Activated T-cell treated with anti-CD3 and anti-CD28 coated beads for 1 hour (primary cell): ENCODE measurements at places on chromosomes 4 and X.

DNA sequence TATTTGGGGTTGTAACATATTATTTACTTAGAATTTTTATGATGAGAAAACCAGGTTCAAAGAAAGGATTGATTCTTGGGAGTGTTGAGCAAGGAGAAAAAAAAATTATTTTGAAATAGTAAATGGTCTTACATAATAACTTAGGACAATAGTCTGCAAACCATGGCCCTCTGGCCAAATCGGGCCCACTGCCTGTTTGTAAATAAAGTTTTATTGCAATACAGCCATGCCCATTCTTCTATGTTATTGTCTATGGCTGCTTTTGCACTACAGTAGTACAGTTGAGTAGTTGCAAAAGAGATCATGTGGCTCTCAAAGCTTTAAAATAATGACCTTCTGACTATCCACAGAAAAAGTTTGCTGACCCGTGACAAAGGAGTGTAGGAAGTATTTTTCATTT, 63.2 kb upstream of the MCUB start:
- no peak for DNase-seq

GRCh38 chr4:2806390-2807355, 13.8 kb downstream of the SH3BP2 start:
- DNase-seq: no peak

DNA sequence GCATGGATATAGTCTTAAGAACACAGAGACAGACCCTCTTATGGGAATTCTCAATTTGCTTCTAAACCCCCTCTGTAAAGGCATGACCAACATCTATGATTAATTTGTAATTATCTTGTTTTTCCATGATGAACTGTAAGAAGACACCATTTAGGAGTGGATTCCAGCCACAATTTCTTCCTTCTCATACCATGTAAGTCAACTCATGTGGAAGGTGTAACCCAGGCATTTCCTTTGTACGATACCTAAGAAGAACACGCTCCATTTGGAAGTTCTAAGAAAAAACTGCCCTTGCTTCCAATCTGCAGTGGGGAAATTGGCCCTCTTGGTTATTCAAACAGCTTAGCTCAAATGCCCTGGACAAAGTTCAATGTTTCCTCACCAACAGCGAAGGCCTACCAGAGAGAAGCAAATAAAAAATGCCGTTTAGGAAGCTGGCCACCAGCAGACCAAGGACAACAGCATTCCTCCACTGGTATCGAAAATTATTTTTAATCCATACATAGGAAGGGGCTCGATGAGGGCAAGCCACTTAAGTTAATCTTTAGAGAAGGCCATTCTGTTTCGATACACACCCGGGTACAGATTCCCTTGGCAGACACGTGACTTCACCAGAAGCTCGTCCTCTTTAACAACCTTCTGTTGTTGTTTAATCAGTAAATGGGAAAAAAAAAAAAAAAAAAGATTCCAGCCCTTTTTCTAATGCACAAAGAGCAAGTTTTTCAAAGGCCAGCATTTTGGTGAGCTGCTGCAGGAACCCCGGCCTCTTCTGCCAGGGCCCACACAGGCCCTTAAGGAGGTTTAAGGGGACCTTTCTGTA, 2.6 kb downstream of the DHRSX start:
- DNase-seq: no peak

- DNase-seq: no peak
Observed at GRCh38 chr4:142563682-142564291, 282.3 kb downstream of the INPP4B start.

GRCh38 chr4:137735561-137736104, 203.3 kb upstream of the PCDH18 start:
- no peak for DNase-seq

DNA sequence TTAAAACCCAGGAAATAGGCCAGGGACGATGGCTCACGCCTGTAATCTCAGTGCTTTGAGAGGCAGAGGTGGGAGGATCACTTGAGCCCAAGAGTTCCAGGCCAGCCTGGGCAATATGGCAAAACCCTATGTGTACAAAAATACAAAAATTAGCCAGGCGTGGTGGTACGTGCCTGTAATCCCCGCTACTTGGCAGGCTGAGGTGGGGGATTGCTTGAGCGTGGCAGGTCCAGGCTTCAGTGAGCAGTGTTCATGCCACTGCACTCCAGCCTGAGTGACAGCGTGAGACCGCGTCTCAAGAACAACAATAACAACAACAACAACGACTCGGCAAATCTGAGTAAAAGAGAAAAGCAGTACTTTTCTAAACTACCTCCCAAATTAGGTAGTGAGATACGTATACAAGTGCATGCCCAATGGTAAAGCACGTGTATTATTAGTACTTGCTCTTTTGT, 13.0 kb upstream of the NDUFC1 start:
- DNase-seq: no peak

DNA sequence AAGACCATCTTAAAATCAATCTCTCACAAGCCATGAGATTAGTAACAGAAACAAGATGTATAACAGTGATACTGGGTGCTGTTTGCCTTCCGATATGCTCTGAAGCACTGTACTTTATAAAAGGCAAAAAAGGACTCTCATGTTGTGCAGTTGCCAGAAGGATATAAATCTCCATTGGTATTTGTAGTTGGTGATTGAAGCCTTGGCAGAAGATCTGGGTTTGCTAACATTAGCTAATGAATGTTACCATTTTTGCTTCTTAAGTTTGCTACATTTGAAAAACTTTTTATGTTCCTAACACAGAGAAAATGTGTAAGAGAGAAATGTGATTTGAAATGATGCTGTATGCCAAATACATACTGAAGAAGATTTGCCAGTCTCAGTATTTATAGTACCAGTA, 44.4 kb downstream of the RAP1GDS1 start:
- no peak for DNase-seq

- no peak for DNase-seq
Observed at GRCh38 chr4:83356899-83357661, 22.4 kb upstream of the HPSE start.

GRCh38 chr4:69642961-69643360, 3.5 kb upstream of the UGT2A2 start:
- DNase-seq: no peak

GRCh38 chr4:80694171-80694570, 336.3 kb upstream of the BMP3 start:
- no peak for DNase-seq

DNA sequence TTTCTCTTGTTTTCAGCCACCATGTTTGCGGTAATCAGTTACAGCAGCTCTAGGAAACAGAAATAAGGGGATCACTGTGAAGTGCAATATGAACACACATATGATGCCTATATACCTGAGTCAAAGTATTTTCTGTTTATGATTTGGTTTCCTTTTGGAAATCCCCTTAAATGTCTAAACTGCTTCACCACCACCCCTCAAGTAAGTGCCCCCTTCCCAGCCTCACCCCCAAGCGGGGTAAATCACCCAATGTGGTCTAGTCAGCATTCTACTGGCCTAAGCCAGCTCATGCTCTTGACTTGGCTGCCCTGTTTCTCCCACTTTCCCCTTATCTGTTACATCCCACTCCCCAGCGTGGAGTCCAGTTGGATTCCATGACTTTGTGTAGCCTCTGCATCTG, 176.5 kb downstream of the QDPR start:
- no peak for DNase-seq

GRCh38 chr4:10694151-10694827, 9.7 kb upstream of the CLNK start:
- no peak for DNase-seq

DNA sequence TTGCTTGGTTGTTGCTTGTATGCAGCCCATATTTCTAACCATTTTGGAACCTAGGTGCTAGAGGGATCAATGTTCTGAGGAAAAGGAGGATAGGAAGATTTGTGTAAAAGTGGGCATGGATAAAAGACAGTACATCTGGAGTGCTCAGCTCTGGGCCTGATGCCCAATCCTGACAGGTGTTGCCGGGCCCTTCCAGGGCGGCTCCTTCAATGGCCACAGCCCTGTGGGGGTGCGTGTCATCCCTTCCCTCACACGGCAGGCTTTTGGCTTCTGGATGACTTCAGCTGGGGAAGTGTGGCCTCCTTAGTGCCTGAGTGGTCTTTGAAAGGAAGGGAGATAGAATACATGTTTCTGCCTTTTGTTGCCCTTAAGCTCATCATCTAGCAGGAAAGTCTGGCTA, 47.2 kb downstream of the NELFA start:
- DNase-seq: no peak

DNA sequence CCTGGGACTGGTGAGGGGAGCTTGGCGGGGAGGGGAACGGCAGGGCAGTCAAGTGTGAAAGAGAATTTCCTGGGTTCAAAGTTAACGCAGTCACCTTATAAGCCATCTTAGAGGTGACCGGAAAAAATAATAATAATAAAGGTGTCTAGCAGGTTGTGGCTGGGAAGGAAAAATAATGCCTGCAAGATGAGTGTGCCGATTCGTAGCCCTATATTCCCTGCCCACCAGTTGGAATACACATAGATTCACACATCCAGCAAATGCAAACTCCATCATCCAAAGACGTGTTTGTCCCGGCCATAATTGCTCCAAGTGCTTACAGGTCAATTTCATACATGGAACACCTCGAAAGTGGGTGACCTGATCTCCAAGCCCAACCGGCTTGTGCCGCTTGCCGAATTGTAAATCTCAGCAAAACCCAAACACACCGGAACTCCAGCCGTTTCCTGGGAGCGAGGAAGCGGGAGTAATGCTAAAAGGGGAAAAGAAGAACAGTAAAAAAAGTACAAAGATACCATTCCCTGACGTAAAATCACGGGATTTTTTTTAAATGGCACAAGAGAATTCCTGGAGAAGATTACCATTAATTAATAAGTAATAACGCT, 1.3 kb upstream of the FAT1 start:
- no peak for DNase-seq

DNA sequence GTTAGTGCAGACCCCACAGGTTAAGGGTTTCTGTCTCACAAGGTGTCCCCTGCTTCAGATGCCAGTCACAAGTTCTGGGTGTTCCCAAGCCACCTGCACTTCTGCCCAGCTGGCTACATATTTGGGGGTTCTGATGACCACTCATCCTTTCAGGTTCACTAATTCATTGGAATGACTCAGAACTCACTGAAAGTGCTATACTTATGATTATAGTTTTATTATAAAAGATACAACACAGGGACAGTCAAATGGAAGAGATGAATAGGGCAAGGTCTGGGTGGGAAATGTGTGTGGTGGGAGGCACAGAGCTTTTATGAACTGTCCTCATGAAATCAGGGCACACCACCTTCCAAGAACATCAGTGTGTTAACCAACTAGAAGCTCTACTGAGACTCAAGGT, 97.7 kb upstream of the CASK start:
- DNase-seq: no peak

- DNase-seq: no peak
Observed at GRCh38 chrX:38103857-38104812, 97.8 kb downstream of the SYTL5 start.

- no peak for DNase-seq
Observed at GRCh38 chrX:44072631-44073030, 99.4 kb upstream of the NDP start.

GRCh38 chr4:185379326-185380295, 16.1 kb downstream of the LRP2BP start:
- DNase-seq: no peak

DNA sequence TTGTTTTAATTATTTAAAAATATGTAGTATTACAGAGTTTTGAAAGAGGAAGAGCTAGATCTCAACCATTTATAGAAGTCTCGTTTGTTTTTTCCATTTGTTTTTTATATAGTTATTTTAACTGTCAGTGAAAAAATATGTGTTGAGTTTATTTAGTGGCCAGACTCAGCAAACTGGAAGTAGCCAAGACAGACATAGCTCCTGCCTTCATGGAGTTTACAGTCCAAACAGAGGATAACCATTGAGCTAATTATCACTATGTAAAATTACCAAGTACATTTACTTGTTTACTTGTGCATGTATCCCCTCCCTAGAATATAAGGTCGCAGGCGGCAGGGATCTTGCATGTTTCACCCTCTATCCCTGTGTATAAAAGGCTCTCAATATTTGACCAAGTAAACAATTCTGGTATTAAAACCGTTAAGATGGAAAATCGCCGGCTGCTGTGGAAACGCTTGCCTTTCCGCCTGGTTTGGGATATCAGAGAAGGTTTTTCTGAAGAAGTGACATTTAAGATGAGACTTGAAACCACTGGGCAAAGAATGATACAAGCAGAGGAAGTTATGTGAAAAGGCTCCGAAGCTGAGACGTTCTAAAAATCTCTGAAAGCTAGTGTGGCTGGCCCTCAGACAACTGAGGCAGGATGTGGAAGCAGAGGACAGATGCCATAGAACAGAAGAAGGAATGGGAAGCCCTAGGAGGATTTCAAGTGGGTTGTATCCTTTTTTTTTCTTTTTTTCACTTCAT, 1.3 kb upstream of the CCNI start:
- no peak for DNase-seq

DNA sequence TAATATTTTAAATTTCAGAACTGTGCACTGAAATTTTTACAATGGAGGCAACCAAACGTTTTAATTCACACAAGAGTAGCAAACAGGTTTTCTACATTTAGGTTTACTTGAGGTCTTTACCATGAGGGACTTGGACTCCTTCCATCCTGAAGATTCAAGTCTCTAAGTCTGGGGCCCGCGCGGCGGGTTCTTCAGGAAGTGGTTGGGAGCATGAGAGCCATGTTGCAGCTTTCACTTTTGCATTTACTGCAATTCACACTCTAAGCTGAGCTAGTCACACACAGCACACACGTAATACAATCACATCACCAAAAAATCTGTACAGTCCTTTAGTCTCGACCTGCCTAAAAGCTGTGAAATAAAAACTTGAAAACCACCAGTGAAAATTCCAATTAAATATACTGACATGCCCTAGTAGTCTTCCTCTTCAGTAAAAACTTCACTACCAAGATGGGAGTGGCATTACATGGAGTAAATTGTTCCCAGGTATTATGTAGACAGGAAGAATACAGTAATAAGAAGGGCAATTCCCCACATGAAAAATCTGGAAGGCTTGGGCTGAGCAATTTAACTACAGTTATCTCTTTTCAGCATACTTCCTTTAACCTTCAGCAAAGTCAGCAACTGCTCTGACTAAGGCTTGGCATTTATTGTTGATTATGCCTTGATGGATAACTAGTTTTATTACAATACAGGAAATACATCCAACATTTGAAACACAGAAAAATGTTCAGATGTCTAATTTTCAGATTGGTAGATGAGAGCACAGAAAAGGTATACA, 571.1 kb upstream of the DIPK2B start:
- no peak for DNase-seq
